ENCODE measurements at places on chromosomes 2 and 18.

DNA sequence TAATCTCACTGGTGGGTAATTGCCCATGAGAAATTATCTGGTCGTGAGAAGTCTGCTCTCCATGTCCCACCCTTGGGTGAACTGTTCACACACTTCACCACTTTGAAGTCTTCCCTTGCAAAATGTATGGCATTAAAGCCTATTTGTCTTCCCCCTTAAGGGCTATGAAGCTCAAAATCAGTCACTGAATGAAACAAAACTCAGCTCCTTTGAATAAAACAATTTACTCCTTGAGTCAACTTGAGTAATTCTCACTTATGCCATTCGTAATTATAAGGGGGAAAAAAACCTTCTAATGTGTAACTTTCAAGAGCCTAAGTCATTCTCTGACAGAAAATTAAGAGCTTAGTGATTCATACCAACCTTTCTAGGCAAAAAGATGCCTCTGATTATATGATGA lies 48.8 kb upstream of the REL start:
- DNase-seq = no peak

GRCh38 chr2:221731432-221732145 lies 159.5 kb upstream of the EPHA4 start:
- DNase-seq = no peak

DNA sequence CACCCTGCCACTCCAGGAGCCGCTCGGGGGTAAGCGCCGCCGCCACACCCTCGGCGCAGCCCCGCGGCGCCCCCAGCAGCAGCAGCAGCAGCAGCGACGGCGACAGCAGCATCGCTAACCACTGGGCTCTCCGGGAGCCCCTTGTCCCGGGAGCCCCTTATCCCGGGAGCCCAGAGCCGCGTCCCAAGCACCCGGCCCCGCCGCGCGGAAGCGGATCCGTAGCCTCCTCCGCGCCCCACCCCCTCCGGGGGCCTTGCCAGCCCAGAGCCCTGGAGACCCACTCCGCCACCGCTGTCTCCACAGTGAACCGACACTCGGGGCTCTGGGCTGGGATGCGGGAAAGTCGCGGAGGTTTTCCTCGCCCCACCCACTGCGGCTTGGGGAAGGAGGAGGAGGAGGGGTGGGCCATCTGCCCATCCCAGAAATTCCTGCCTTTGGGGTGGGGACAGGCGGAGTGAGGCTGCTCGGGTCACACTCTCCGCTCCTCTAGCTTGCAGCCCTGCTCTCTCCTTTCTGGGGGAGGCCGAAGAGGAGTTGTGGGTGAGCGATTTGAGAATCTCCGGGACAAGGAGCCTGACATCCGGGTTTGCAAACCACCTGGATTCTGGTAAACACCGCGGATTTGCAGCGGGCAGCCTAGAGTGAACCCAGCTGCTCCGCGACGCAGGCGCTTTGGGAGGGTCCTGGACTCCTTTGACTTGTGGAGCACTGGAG lies at the start of gene PLA2R1:
Gene PLA2R1, minus strand, starts transcription at position 324 of the 714 bp plus-strand sequence. Its CDS starts 212 bp downstream, at position 112.
- no peak for DNase-seq

DNA sequence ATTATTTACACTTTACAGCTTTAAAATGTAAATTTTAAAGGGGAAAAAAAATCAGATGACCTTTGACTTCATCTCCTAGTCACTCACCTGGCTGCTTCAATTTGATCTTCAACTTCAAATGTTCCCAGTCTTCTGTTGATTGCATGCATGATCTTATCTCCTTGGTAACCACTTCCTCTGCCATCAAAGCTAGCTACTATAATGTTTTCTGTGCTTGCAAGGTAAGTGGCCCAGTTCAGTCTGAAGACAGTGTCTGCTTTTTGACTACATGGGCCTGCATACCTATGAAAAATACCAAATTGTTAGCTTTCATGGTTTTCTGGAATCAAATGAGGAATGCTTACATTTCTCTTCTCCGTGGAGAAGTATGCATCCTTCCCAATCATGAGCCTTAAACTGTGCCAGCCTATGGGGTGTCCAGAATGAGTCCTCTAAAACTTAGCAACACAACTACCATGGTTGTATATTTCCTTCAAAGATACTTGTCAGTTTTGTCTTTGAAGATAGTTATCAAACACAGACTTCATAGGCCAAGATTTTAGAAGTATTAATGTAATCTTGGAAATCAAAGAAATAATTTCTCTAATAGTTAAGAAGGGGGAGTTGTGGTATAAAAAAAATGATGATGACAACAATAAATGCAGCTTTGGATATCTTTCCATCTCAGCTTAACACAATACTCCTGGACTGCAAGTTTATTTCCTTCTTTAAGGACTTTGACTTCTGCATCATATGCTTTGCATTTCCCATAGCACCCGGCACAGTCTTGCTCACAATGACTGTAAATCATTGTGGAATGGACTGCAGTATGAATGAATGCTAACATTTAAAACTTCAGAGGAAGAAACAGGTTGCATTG lies 62.1 kb downstream of the DPP4 start:
- no peak for DNase-seq

- DNase-seq = no peak
These were observed 228.9 kb downstream of the RBM43 start for GRCh38 chr2:151032741-151033191.

DNA sequence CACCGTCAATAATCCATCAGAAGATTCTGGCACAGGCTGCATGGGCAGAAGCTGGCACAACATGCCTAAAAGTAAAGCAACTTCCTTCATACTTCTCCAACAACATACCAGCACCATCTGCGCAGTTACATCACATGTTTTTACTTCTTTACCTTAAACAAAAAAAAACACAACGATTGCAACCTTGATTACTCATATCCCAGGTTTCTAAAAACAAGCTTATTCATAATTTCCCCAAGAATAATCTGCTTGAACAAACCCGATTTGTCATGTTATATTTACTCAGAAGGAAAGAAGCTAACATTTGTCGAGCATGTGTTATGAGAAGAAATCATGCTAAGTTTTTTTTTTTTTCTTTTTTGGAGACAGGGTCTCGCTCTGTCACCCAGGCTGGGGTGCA lies 54.7 kb downstream of the THADA start:
- no peak for DNase-seq

GRCh38 chr18:43992741-43993140 lies 687.9 kb upstream of the SETBP1 start:
- no peak for DNase-seq

DNA sequence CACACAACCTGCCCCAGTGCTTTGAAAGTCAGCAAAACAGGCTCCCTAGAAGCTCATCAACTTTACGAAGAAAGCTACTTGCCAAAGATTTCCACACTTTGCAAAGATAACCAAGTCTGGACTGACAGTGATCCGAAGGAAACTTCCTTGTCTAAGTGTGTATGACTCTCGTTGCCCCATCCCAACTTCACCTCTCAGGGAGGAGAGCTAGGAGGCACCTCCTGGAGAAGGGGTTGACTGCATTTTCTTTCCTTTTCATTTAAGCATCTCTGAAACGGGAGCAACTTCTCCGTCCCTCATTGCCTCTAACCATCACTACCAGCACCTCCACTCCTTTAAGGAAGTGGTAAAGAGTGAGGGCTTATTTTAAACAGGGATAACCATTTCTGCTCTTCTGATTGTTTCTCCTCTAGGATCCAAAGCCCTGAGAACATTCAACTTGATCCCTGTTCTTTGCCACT lies 7.0 kb downstream of the ZEB2 start:
- no peak for DNase-seq

DNA sequence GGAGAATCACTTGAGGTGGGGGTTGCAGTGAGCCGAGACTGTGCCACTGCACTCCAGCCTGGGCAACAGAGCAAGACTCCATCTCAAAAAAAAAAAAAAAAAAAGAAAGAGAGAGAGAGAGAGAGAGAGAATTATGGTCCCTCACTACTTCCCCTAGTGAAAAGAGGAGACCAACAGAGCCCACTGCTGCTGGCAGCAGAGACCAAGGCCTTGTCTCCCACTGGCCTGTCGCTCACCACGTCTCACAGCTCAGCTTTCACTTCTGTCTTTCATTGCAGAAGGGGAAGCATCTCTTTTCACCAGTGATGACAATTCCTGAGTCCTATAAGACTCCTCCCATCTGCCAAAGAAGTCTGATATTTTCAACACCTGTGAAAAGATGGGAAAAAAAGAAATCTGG lies 81.3 kb downstream of the CLHC1 start:
- no peak for DNase-seq

GRCh38 chr18:57397440-57398132 lies 37.6 kb upstream of the ONECUT2 start:
- DNase-seq = no peak

DNA sequence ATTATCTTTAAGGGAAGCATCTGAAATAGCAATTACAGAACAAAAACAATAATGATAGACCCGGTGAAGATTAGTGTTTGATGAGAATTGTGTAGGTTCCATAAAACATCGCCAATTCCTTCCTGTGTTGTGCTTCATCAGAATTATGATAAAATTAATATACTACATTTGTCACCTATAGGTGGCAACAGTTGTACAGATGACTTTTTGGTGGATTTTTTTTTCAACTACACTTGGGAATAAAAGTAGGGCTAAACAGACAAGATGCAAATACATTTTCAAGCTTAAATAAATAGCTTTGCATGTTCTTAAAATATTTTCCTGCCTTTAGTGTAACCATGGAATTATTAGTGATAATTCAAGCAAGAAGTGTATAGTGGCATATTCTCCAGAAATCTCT lies 7.0 kb upstream of the LYPD1 start:
- no peak for DNase-seq
